Effector memory CD4-positive, alpha-beta T cell (primary cell): ENCODE measurements at places on chromosomes 1 and 21.
A peak's percentile ranks its signal among the peaks of the same experiment; 100 is the strongest.

- H3K36me3 ChIP-seq = no peaks in the 10 kb centered on the region
- H3K27me3 ChIP-seq = peaks cover 5% of the 10 kb centered on the region
- DNase-seq = no peak
- H3K4me1 ChIP-seq = no peaks in the 10 kb centered on the region
These were observed 77.8 kb downstream of the ALPL start for GRCh38 chr1:21586846-21587601.

DNA sequence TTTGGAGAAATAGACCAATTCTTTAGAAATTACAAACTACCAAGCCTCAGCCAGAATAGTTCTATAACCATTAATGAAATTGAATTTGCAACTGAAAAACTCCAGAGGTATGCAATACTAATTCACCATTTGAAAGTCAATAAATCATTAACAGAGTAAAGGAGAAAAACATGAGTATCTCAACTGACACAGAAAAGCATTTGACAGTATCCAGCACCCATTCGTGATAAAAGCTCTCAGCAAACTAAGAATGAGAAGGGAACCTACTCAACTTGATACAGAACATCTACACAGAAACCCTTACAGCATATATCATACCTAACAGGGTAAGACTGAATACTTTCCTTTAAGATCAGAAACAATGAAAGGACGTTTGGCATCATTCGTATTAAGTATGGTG lies 54.3 kb downstream of the ST6GALNAC5 start:
- no peaks in the 10 kb centered on the region for H3K4me1 ChIP-seq
- H3K4me3 ChIP-seq = no peak overlapping the region
- H3K36me3 ChIP-seq = no peaks in the 10 kb centered on the region
- DNase-seq = no peak

DNA sequence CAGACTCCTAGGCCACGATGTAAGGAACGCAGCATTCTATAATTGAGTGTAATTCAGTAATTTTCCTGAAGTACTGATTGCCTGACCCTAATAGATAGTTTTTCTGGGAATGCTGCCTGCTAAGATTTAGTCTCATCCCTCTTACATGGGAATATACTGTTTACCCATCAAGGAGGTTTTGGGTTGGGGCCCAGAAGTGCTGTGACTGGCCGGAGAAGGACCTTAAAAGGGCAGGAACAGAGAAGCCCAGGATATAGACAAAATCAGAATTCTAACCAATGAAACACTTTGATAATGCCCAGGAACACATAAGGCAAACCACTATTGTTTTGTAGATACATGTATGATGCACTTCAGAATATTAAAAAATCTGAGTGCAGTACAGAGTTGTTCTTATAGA lies 111.6 kb downstream of the RGS2 start:
- DNase-seq = no peak
- H3K36me3 ChIP-seq = no peaks in the 10 kb centered on the region
- H3K27me3 ChIP-seq = no peaks in the 10 kb centered on the region
- no peak overlapping the region for H3K4me3 ChIP-seq
- no peak overlapping the region for H3K27ac ChIP-seq

DNA sequence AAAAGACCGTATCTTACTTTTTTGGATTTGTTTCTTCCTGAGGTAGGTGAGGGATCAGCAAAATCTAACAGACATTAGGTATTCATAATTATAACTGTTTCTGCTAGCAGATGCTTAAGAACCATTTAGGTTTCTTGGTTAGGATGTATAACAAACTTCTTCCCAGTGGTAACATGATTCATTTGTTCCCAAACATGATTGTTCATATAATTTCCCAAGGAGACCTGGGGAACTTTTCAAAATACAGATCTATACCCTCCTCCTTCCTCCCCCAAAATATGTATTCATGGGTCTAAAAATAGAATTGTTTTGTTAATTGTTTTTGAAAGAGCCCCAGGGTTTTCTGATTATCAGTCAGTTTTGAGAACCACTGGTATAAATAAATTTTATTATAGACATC lies 228.2 kb downstream of the COP1 start:
- no peak overlapping the region for H3K4me3 ChIP-seq
- H3K27ac ChIP-seq = no peak overlapping the region
- no peak for DNase-seq
- H3K4me1 ChIP-seq = no peaks in the 10 kb centered on the region

- H3K27ac ChIP-seq = peak overlapping the region; percentile 99
- H3K4me3 ChIP-seq = peak overlapping the region; percentile 2
- no peaks in the 10 kb centered on the region for H3K27me3 ChIP-seq
- H3K4me1 ChIP-seq = peaks cover 46% of the 10 kb centered on the region
- no peak for DNase-seq
These were observed 15.4 kb upstream of the BTG2 start for GRCh38 chr1:203289982-203290260.

DNA sequence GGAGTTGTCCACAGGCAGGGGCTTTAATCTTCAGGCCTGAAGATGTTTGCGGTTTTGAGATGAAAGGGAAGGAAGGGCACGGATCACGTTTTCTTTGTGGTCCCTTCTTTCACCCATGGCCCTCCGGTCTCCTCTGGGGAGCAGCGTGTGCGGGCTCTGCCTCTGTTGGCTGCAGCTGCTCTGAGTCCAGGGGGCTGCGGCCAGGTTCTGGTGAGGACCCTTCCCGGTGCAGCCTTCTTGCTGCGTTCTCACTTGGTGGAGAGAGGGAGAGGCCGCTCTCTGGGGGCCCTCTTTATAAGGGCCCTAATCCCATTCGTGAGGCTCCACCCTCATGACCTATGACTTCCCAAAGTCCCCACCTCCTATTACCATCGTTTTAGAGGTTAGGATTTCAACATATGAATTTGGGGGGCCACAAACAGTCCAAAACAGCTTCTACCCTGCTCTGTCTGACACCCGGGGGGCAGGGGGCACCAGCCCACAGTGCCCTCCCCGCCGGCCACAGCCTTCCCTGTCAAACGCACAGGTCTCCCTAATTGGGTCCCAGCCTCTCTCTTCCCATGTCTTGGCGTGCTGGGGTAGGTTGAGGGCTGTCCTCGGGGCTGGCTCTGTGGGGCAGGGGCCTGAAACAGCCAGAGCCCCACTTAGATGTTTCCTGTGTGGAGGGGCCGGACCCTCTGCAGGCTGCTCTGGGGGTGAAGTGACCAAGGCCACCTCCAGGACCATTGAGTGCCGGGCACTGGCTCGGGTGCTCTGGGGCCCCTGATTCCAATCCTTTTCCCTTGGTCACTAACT lies 100.1 kb upstream of the C1orf174 start:
- DNase-seq = no peak
- no peak overlapping the region for H3K27ac ChIP-seq
- no peaks in the 10 kb centered on the region for H3K4me1 ChIP-seq

DNA sequence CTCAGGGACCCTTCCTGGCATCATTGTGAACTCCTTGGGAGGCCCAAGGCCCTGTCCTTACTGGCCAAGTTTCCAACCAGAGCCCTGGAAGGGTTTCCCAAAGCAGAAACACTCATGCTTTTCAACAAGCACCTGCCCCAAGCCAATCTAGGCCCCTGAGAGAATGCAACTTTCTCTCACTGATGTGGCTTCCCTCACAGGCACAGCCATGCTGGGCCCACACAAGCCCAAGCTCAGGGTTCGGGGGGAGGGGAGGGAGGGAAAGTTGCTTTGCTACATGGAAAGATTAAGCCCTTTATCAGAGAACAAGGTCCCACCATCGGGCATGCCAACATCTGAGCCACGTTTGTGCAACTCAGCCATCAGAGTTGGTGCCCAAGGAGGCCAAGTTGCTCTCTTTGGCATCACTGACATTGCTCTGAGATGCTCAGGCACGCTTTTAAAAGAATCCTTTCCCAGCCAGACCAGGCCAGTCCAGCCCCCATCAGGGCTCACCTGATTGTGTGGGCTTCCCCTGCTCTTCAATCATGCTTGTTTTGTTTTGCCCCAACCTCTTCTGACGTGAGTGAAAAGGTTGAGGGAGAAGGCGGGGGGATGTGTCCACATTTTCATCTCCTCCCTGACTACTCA lies 43.5 kb downstream of the RIMS3 start:
- H3K27me3 ChIP-seq = no peaks in the 10 kb centered on the region
- H3K27ac ChIP-seq = no peak overlapping the region
- H3K4me1 ChIP-seq = no peaks in the 10 kb centered on the region
- H3K36me3 ChIP-seq = no peaks in the 10 kb centered on the region
- no peak for DNase-seq

GRCh38 chr1:209703834-209704504 lies 677 bp upstream of the HSD11B1 start:
- H3K4me1 ChIP-seq = no peaks in the 10 kb centered on the region
- H3K27ac ChIP-seq = no peak overlapping the region
- no peak overlapping the region for H3K4me3 ChIP-seq
- no peaks in the 10 kb centered on the region for H3K27me3 ChIP-seq

DNA sequence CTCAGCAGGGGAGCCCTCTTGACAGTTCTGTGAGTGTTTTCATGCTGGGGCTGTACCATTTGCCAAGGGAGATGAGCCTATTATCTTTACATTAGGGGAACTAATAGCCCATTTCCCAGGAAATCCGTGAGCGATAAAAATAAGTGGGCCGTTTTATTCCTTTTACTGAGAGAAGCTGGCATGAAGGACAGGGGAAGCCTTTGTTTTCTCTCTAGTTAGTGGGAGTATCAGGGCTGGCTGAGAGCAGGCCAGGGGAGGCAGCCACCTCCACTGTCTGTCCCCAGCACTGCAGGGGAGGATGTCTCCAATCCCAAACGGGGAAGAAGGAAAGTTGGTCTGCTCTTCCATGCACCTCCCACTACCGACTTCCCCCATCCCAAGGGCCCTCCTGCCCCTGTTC lies 2.5 kb downstream of the UBL4B start:
- DNase-seq = no peak
- no peaks in the 10 kb centered on the region for H3K36me3 ChIP-seq
- H3K4me1 ChIP-seq = no peaks in the 10 kb centered on the region
- no peak overlapping the region for H3K4me3 ChIP-seq
- H3K27ac ChIP-seq = no peak overlapping the region

- DNase-seq = no peak
- no peak overlapping the region for H3K4me3 ChIP-seq
- no peaks in the 10 kb centered on the region for H3K27me3 ChIP-seq
- no peaks in the 10 kb centered on the region for H3K36me3 ChIP-seq
- H3K27ac ChIP-seq = no peak overlapping the region
These were observed 19.0 kb upstream of the DOCK7 start for GRCh38 chr1:62706985-62707743.

GRCh38 chr1:226903819-226904716 lies 33.7 kb downstream of the PSEN2 start:
- no peak overlapping the region for H3K4me3 ChIP-seq
- H3K4me1 ChIP-seq = no peaks in the 10 kb centered on the region
- no peak overlapping the region for H3K27ac ChIP-seq
- H3K36me3 ChIP-seq = no peaks in the 10 kb centered on the region
- H3K27me3 ChIP-seq = no peaks in the 10 kb centered on the region
- DNase-seq = no peak

DNA sequence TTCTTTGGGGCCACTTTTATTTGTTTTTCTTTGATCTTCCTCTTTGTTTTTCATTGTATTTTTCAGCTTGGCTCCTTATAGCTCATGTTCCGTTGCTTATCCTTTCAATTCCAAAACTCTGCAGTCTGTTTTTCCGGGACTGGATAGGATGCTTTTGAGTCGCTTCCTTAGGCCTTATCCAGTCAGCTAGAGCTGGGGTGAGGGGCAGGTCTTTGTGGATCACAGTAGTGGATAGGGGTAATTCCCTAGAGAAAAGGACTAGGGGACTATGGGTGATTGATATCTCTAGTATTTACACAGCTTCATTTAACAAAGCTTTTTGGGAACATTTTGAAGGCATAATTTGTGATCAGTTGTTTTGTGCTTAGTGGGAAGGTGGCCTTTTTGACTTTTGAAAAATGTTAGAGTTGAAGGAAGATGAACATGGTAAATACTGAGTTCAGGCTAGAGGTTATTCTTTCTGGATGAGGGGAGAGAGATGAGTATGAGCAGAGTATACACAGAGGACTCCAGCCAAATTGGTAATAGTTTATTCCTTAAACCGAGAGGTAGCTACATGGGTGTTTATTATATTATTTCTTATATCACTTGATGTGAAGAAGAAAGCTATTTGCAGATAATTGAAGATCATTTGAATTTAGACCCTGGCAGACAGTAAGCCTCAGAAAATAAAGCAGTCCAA lies 22.5 kb downstream of the CEP350 start:
- H3K27ac ChIP-seq = no peak overlapping the region
- H3K36me3 ChIP-seq = no peaks in the 10 kb centered on the region
- H3K4me1 ChIP-seq = no peaks in the 10 kb centered on the region

DNA sequence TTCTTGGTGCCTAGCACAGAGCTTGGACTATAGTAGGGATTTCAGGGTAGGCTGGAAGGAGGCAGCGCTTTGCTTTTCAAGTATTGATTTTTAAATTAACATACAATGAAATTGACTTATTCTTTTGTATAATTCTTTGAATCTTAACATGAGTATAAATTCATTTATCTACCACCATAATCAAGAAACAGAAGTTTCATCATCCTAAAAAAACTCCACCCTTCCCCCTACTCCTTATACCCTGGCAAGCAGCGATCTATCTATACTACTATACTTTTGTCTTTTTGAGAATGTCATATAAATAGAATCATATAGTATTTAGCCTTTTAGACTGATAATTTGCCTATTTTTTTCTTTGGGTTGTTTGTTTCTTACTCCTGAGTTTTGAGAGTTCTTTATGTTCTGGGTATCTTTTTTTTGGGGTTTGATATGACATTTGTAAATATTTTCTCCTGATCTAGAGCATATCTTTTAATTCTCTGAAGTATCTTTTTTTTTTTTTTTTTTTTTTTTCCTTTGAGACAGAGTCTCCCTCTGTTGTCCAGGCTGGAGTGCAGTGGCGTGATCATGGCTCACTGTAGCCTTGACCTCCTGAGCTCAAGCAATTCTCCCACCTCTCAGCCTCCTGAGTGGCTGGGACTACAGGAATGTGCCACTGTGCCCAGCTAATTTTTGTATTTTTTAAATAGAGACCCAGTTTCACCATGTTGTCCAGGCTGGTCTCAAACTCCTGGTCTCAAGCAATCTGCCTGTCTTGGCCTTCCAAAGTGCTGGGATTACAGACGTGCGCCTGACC lies 6.4 kb downstream of the RPS6KC1 start:
- H3K36me3 ChIP-seq = no peaks in the 10 kb centered on the region
- no peaks in the 10 kb centered on the region for H3K4me1 ChIP-seq
- no peak overlapping the region for H3K4me3 ChIP-seq

GRCh38 chr1:167136191-167136614 lies 42.3 kb downstream of the STYXL2 start:
- H3K27ac ChIP-seq = no peak overlapping the region
- H3K36me3 ChIP-seq = no peaks in the 10 kb centered on the region
- no peak for DNase-seq
- H3K4me3 ChIP-seq = no peak overlapping the region
